ENCODE measurements at places on chromosomes 6 and 20. TPM values are rescaled to one million over a fixed set of nuclear protein-coding genes. Genes with fewer than 3 reads are reported as not detected.

GRCh38 chr6:28008053-28008452, 51.0 kb downstream of the OR2B6 start:
- DNase-seq = no peak

GRCh38 chr20:22223236-22223635, 361.1 kb downstream of the FOXA2 start:
- DNase-seq = no peak

- DNase-seq = peak; percentile 95
Observed at GRCh38 chr6:85464722-85465150, 14.9 kb downstream of the NT5E start.

DNA sequence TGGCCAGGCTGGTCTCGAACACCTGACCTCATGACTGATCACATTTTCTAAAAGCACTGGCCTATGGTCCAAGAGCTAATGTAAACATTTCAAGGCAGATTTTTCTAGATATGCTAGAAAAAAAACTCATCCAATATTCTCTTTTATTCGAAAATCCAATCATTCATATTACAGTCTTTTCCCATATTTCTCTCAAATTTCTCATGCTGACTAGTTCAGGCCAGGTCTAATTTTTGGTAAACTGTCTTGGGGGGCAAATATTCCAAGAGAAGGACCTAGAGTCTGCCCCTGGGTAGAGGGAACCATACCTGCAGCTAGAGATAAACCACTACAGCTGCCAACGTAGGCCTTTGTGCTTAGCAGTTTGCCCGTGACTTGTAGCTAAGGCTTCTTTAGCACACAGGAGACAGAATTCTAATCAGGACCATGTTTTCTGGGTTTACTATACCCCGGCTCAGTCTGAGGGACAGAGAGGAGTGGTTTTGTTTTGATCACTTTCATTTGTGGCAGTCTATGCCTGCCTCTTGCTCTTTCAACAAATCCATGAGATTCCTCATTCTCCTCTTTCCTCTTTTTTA, 71.8 kb upstream of the CITED2 start:
- DNase-seq = no peak

PDRG1 gene
- 13.0 TPM for total RNA-seq

All from HFFc6 (cell line).